Hematopoietic multipotent progenitor cell treated with erythropoietin and hydrocortisone succinate and interleukin-3 and kit ligand, for 4 days (in vitro differentiated cells): ENCODE measurements at places on chromosomes 5 and 9.

DNA sequence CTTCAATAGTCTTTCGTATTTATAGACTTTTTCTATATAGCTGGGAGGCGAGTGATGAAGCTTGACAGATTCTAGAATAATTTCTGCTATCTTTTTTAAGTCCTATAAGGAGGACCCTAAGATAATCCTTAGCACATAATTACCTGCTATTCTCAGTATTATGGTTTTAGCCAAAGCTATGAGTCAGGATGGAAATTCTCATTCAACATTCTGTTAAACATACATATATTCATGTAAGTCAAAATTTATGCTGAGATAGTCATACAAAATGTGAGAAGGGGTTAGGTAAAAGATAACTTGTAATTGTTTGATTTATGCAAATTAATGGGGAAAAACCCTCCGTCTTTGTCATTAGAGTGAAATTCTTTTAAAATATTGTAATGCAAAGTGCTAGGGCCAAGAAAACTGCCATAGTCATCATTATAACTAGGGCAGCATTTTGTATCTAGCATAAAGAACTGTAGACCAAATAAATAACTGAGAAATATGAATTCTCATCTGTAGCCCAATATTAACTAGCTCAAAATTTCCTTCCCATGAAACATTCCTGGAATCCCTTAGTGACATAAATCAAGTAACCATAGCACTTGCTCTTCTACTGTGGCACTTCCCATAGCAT, 118.5 kb downstream of the MRPS30 start:
- no peak for DNase-seq

DNA sequence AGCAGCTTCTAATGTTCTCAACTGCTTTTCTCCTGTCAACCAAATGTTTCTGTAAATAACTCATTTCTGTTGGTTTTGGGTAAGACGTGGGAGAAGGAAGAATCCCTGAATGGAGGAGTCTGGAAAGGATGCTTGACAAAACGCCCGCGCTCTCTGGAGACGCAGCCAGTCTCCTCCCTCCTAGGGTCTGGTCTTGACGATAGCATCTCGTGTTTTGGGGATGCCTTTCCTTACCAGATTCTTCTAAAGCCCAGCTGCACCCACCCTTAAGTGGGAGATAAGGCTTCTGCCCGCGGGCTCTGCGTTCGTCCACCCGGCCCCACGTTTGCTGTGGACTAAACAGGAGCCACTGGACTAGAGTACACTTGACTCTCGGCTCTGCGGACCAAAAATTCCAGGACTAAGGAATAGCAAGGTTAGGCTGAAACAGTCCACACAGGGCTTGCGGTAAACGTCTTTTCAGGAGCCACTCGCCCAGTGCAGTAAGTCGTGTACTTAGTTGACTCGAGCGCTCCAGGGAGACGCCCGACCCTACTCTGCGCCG, 491 bp upstream of the CTSL start:
- peak; percentile 43 for DNase-seq

GRCh38 chr5:35029333-35029732, 18.4 kb downstream of the AGXT2 start:
- no peak for DNase-seq

GRCh38 chr5:78706381-78706780, 57.8 kb upstream of the LHFPL2 start:
- DNase-seq, result no peak

DNA sequence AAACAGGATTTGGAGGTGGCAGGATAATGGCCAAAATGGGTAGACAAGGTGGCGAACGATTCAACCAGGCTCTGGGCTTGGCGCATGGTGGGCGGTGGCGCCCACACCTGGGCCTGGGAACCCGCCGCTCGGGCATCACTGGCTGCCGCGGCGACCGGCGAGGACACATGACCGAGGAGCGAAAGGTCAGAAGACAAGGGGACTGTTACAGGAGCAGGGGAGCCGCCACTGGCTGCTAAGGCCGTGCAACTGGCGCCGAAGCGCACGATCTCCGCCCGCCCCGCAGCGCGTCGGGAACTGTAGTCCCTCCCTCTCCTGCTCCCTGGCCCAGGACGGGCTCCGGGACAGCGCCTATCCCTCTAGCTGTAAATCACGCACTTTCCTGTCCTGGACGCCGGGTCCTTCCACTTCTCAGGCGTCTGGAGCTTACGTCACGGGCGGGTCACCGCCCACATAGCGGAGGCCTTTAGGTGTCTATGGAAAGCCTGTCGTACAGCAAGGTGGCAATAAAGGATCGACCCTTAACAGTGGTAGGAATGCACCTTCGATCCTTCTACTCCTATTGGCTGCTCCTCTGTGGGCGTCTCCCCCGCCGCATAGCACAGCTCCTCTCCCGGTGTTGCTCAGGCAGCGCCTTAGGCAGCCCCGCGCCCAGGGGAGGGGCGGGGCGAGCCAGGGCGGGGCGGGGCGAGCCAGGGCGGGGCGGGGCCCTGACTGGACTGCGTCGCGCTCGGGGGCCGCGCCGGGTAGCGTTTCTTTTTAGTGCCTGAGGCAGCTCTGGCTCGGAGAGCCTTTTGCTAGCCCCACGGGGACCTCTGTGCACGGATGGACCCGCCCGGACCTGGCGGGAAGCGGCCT, at the start of gene ICE1:
Gene ICE1, plus strand, starts transcription at position 717 of the 858 bp plus-strand sequence. CDS start 239 bp downstream, outside the sequence.
- peak; percentile 98 for DNase-seq
